ENCODE measurements at places on chromosomes 4 and X.

DNA sequence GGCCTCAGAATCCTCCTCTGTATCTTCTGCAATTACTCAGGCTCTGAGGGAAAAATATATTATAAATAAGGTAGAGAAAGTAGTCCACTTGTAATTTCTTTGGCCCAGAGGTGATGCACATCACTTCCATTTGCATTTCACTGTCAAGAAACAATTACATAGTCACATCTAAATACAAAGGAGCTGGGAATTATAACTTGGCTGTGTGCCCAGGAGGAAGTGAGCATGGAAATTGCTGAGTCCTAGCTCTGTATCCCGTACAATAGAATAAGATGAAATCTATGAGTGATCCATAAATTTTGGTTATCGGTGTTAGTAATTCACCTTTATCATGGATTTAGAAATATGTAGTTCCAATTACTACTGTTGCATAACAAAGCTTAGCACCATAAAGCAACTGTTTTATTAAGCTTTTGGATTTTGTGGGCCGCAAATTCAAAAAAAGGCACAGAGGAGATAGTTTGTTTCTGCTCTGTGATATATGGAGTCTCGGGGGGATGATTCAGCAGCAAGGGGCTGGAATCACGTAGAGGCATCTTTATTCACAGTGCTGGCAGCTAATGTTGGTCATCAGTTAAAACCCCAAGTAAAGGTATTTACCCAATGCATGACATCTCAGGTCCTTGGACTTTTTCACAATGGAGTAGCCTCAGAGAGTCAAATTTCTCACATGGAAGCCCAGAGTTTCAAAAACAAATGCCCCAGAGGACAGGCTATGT is 241.4 kb upstream of the GALNT7 start:
- DNase-seq: no peak

DNA sequence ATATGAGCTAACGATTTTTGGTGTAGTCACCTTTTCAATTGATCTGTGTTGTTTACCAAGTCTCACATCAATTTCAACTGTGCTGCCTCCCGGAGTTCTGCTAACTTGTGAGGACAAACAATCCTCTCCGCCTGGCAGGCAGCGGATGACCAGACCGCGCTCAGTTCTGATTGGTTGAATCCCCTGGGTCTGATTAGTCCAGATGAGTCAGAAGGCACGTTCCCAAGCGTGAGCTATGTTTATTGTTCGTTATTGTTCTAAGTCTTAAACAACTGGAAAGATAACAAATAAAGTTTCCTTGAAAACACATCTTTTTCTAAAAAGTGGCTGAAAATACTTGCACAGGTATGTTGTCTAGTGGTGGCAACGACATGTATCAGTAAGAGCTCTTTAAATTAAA is 37.9 kb upstream of the TRPC3 start:
- no peak for DNase-seq

DNA sequence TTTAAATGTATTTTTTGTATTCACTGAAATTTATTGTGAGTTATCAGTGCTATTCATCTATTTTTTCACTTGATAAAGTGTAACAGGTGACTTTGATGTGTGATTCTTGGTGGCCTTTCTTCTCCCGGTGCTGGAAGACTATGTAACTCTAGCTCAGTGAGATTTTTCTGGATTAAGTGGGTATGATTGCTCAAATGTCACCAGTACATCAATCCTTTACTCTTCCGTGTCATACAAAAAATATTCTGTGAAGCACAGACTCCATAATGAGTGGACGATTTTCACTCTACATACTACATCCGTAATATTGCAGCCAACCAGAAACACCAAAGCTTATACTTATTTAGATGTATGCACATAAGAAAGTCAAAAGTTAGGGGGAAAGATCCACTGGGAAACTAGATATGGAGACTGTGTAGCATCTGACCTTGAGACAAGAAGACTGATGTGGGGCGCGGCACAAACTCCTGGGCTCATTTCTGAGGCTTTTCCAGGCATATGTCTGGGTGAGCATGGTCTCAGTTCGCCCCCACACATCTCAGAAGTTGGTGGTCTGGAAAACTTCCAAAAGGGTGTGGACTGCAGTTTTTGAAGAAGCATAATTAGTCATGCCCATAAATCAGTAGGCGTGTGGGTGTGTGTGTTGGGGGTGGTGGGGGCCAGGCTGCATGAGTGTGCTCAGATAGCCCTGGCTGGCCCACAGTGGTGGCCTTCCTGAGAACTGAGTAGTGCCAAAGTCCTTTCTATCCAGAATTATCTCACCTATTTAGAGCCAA is 53.9 kb upstream of the TENM3 start:
- DNase-seq: no peak

DNA sequence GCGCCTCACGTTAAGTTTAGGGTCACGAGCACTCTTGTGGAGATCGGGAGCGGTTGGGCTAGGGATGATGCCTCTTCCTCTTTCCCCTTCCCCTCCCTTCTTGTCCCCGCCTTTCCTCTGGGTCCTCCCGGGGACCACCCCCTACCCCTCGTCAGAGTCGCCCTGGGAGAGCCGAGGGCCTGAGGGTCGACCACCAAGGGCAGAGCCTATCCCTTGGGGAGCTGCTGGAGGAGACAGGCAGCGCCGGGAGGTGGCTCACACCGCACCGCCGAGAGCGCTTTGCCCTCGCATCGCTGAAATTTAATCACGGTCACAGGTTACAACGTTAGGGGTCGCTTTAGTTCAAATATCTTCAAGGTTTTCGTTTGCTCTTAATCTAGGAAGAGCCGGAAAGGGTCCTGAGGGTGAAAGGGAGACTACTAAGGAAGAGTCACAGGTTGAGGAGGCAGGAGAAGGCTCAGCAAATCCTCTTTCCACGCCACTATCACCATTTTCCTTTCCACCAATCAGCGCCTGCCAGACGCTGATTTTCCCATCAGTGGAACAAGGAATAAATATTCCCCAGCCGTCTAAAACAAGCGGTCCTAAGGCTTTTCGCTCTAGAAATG is 528 bp upstream of the SNCA start:
- no peak for DNase-seq

DNA sequence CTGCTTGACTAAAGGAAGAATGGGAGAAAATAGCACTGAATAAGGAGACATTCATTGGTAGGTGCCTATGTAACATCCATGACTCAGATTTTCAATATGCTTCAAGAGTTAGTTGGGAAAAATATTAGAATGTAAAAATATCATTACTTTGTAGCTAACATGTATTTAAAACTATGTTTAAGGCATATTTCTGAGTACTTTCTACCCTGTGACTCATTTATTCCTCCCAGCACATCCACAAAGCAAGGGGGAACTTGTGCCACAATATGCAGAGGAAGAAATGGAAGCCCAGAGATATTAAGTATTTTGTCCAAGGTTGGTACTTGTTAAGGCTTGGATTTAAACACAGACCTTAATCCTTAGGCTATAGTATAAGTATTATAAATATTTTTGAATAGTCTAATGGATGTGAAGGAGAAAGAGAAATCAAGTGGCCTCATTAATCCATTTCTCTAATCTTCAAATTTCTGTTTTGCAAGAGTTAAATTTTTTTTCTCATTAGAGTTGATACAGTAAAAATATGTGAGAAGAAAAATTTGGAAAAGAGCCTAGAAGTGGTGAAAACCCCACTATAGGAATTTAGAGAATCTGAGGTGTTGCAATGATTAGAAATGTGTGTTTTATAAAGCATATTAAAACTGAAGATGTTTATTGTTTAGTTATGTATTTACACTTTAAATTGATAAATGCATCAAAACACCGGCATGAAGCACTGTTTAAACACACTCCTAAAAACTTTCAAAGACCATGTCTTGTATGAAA is 149.3 kb upstream of the GYPA start:
- DNase-seq: no peak

DNA sequence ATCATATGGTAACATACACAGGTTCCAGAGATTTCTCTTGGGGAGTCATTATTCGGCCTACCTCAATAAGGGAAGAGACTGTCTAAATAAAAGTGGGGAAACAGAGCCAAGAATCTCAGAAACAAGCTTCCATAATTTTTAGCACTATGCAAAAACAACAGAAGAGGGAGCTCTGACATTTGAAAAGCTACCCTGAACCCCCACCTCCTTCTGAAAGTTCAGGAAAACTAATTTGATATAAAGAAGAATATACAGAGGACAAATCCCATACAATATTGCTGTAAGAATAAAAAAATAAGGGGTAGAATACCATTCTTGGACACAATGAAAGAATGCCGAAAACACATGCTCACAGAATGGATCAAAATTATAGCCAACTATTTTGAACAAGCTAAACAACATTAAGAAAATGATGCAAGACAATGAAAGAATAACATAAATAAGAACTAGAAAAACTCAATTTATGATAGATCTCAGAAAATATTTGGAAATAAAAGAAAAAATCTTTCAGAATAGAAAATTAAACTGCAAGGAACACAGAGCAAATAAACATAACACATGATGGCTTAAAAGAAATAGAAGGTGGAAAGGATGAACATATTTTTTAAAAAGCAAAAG is 14.4 kb upstream of the ZNF41 start:
- DNase-seq: no peak

GRCh38 chr4:38236503-38236902 is 276.3 kb downstream of the PTTG2 start:
- DNase-seq: no peak

DNA sequence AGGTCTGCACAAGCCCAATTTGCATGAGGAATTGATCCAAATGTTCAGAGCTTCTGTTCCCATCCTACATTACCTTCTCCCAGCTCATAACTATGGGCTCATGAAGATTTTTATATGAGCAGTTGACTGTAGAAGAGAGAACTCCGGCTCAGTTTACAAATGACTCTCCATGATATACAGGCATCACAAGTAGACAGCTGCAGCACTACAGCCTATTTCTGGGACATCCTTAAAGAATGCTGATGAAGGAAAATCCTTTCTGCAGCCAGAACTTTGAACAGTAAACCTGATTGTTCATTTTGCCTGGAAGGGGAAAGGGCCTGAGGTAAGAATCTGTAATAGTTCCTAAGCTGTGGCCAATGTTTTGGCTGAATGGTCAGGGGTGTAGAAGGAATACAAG is 174.1 kb upstream of the CXCL13 start:
- no peak for DNase-seq

DNA sequence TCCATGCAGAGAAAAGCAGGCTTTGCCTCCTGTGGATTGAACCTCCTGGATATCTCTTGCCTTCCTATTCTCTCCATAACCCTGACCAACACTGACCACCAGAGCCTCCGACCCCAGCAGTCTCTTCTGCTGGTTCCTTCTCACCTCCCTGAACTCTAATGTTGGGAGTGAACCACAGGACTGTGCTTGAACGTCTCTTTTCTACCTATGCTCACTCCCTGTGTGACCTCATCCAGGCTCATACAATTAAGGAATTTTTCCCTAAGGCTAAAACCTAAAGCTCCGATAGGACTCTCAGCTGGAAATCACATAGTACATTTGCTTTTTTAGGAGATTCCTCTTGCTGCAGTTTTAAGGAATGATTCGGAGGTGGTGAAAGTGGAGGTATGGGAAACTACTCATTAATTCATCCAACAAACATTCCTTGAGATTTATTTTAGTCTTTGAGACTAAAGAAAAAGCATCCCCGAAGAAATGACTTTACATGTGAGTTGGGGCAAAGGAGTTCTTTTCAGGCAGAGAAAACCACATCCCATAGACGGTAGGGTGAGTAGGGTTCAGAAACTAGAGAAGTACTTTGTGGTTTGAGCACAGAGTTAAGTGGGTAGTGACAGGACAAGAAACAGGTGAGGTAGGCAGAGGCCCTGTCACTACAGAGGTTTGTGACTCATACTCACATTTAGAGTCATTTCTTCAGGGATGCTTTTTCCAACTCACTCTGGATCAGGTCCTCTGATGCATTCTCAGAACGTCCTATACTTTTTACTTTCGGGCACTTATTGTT is 30.8 kb downstream of the NDNF start:
- DNase-seq: no peak

GRCh38 chrX:122777766-122778165 is 406.3 kb upstream of the GRIA3 start:
- DNase-seq: no peak

GRCh38 chrX:72477781-72478181 is 94.9 kb downstream of the HDAC8 start:
- no peak for DNase-seq

DNA sequence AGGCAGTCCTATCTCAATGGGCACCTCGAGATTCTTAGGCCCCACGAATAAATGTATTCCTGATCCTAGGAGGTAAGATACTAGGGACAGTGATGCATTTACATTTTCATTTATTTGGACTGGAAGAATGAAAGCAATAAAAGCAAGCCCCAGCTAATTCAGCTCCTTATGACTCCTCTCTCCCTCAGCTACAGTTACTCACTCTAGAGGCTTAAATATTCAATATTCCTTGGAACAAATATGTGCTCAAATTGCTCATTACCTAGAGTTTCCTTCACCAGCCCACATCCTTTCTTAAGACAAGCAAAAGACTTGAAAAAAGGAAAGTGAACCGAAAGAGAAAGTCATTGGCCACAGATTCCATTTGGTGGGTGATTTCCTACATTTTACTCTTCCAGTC is 13.9 kb downstream of the PAGE2 start:
- no peak for DNase-seq

- DNase-seq: no peak
Measured at GRCh38 chr4:46554760-46555465, 165.0 kb upstream of the GABRA2 start.

- no peak for DNase-seq
Measured at GRCh38 chr4:42596918-42597317, 60.0 kb downstream of the ATP8A1 start.

DNA sequence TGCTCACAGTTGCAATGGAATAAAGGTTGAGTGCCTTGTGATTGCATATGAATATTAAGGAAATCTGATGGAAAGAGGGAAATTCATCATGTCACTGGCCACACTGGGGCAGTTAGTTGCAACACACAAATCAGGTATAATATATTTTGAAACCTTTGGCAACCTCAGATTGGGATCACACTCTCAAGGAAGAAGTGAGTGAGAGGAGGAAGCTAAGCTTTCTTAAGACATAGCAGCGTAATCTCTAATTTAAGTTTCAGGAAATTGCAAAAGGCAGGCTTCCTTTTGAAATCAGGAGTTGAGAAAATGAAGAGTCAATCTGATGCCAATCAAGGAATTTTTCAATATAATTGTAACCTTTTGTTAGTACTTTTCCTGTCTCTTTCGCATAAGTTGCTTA is 12.3 kb upstream of the CLTRN start:
- no peak for DNase-seq

DNA sequence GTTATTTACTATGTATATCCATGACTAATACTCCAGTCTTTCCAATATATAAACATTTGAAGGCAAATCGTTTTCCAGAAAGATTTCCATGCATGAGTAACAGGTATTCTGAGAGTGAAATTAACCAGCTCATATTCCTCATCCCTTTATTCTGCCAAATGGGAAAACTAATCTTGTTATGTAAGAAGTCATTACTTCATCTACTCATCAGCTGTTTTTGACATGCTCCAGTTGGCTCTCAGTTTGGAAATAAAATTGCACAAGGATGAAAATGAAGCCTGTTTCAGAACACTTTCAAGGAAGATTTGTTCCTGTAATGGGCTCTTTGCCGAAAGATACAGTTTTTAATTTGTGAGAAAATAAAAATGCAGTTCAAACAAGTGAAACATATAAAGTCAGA is 121.9 kb downstream of the KCTD8 start:
- no peak for DNase-seq

- no peak for DNase-seq
Measured at GRCh38 chr4:127165971-127166370, 466.8 kb upstream of the INTU start.

- no peak for DNase-seq
Measured at GRCh38 chrX:132692066-132692465, 203.2 kb upstream of the MBNL3 start.

Data from activated gamma-delta T cell (primary cell).